SJCRH30 (cell line): ENCODE measurements at places on chromosomes 7 and 10. TPM values are rescaled to one million over a fixed set of nuclear protein-coding genes. Genes with fewer than 3 reads are reported as not detected.

FAM13C gene
- total RNA-seq = 0.91 and 1.1 TPM in 2 replicates

HOXA10 gene
- 16.2 and 17.2 TPM in 2 replicates for total RNA-seq

CCDC172 gene
- total RNA-seq = not detected in 2 replicates

RTKN2 gene
- total RNA-seq = 11.7 and 13.3 TPM in 2 replicates

SLC13A4 gene
- 0.08 and 0.30 TPM in 2 replicates for total RNA-seq

PNLIPRP2 gene
- not detected in 2 replicates for total RNA-seq

PDE1C gene
- total RNA-seq = 0.02 TPM in 1 of 2 replicates, not detected in the other

EIF5AL1 gene
- 0.58 and 0.73 TPM in 2 replicates for total RNA-seq

GIMAP6 gene
- not detected in 2 replicates for total RNA-seq

CAMK1D gene
- 0.63 and 1.1 TPM in 2 replicates for total RNA-seq
